ENCODE measurements at places on chromosomes 3 and 15.

DNA sequence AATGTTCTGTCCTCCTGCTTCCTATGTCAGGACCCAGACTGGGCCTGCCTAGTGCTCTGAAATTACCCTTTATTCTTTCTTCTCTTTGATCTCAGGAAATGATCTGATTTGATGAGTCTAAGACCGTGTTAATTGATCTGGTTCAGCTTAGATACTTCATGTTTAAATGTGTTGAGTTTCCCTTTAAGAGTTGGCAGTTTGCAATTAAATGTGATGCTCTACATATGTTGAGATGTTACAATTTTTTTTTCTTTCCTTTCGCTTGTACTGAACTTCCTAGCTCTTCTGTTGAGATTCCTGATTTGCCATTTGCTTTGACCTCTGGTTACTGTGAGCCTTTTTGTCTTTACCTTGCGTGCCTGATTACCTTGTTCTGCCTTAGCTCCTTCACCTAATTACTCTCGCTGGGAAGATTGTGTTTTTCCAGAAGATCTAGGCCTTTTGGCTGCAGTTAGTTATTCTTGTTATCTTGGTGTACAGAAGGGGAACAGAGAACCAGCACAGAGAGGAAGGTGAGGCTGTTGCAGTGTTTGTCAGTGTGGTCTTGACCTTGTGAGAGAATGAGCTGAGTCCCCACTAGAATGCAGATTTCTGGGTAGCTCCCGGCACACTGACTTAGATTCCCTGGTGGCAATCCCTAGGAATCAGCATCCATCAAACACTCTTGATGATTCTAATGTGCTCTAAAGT is 203.6 kb downstream of the EDEM1 start:
- no peak for DNase-seq

- DNase-seq = no peak
Measured at GRCh38 chr3:177337541-177338331, 140.5 kb upstream of the TBL1XR1 start.

DNA sequence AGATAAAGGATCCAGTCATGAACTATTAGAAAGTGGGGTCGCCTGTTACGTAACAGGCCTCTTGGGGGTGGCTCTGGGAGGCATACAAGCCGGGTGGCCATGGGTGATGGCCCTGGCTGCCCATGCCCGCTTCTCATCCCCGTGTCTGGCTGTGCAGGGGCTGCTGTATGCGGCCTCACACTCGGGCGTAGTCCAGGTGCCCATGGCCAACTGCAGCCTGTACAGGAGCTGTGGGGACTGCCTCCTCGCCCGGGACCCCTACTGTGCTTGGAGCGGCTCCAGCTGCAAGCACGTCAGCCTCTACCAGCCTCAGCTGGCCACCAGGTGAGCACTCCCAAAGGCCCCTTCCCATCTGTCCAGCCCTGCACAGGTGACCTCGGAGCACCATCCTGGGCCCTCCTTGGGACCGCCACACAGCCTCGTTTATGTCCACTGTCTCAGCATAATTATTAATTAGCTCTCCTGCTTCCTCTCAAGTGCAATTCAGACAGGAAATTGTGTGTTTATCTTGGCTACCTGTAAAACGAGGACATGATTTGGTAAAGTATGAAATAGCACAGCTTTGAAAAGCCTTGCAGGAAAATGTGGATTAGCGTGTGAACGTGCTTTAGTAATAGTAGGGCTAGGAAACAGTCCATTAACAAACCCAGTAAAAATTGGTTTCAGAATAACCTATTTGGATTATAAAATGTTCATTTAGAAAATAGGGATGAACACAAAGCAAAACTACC is 8.1 kb downstream of the CIB1 start:
- no peak for DNase-seq

GRCh38 chr15:39565851-39566250 is 15.0 kb upstream of the THBS1 start:
- DNase-seq = no peak
